ENCODE measurements at places on chromosomes 3 and 15.

DNA sequence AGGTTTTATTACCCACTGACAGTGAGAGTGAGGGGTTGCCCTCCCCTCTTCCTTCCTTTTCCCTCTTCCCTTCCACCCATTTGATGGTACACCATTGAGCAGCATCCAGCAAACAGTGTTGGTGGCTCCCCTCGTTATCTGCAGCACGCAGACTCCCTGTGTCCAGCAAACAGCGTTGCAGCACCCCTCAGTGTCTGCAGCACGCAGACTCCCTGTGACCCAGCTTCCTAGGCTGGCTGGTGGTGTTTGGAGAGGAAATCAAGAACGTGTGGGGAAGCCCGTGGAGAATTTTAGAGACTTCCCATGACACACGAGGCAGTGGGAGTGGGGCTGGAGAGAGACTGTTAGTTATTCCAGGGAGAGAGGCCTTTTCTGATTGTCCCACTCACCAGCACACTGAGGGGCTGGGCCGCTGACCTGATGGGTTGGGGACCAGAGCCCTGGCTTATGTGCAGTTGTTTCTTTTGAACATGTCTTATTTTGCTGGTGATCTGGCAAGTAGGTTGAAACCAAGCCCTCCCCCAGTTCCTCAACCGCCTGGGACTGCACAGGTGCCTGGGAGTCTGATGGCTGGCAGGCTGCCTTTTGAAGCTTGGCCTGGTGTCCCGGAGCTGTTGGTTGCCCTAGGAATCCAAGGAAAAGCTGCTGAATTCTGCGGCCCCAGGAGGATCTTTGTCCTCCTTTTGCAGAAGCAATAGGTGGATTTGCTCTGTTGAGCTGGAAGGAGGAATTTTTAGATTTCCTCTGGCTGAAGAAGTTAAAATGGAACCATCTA, 19.0 kb downstream of the APBA2 start:
- no peak overlapping the region for H3K4me3 ChIP-seq
- H3K4me1 ChIP-seq: no peaks in the 10 kb centered on the region
- DNase-seq: no peak
- H3K27ac ChIP-seq: no peak overlapping the region
- no peaks in the 10 kb centered on the region for H3K36me3 ChIP-seq
- no peaks in the 10 kb centered on the region for H3K27me3 ChIP-seq

GRCh38 chr15:86080302-86080701, 631 bp downstream of the AGBL1 start:
- no peaks in the 10 kb centered on the region for H3K4me1 ChIP-seq
- H3K27ac ChIP-seq: no peak overlapping the region
- no peak overlapping the region for H3K4me3 ChIP-seq
- H3K36me3 ChIP-seq: no peaks in the 10 kb centered on the region

GRCh38 chr15:90062462-90062932, 39.8 kb downstream of the IDH2 start:
- H3K27ac ChIP-seq: no peak overlapping the region
- H3K27me3 ChIP-seq: no peaks in the 10 kb centered on the region
- H3K36me3 ChIP-seq: no peaks in the 10 kb centered on the region
- no peak for DNase-seq

DNA sequence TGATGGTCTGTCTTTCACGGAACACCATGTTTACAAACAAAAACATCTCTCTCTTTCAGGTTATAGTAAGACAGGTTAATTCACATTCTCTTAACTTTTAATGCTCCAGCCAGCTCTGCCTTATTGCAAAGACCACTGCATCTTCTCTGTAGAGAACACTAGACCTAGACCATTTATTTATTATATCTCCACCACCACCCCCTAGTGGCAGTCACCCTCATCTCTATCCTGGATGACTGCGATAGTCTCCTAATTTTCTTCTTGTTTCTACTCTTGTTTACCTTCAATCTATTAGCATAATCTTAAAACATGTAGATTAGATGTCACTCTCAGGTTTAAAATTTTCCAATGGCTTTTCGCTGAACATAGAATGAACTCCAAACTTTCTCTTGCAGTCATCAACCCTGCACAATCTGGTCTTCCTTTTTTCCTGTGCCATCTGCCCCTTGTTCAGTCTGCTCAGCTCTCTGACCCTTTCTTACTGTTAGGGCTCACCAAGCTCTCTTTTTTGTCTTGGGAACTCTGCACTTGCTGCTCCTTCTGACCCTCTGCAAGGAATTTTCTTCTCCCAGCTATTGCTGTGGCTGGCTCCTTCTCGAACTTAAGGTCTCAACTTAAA, 155.6 kb downstream of the SQOR start:
- H3K4me1 ChIP-seq: no peaks in the 10 kb centered on the region

- no peak overlapping the region for H3K4me3 ChIP-seq
- H3K27me3 ChIP-seq: no peaks in the 10 kb centered on the region
These were observed 104.6 kb downstream of the APBA2 start for GRCh38 chr15:28990390-28990789.

DNA sequence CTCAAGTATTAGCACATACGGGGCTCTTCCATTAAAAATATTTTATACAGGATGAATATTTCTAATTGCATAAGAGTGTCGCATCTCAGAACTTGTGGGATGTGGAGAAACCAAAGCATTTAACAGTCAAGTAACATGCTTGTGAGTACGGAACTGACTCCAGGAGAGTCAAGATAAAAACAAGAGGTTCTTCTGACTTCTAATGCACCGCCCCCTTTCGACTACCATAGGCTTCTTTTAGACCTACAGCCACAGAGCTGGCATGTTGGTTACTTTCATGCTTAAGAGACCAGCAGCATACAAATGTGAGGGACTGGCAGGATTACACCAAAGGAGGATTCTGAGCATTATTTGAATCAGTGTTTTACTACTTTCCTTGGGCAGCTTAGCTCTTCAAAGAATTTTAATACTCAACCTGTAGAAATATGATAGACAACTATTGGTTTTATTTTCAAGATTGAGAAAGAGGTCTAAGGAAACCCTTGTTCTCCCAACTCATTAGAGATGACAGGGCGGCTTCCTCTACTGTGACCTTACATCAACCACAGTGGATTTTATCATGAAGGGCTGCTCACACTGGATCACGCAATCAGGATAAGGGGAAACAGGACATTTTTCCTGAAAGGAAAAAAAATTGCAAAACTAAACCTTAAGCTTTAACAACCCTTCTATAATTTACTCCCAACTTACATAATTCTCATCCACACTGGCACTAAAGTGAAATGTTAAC, 14.0 kb downstream of the ETV5 start:
- H3K27me3 ChIP-seq: no peaks in the 10 kb centered on the region
- H3K4me1 ChIP-seq: peaks cover 22% of the 10 kb centered on the region
- no peak for DNase-seq
- no peaks in the 10 kb centered on the region for H3K36me3 ChIP-seq
- H3K27ac ChIP-seq: no peak overlapping the region
- H3K4me3 ChIP-seq: no peak overlapping the region

GRCh38 chr3:97417-98258, 98.9 kb upstream of the CHL1 start:
- H3K36me3 ChIP-seq: no peaks in the 10 kb centered on the region
- H3K27ac ChIP-seq: no peak overlapping the region
- no peaks in the 10 kb centered on the region for H3K27me3 ChIP-seq
- no peak for DNase-seq

GRCh38 chr3:36011791-36012190, 368.5 kb upstream of the STAC start:
- no peak overlapping the region for H3K27ac ChIP-seq
- DNase-seq: no peak
- H3K4me1 ChIP-seq: no peaks in the 10 kb centered on the region

GRCh38 chr3:20346916-20347315, 160.9 kb upstream of the SGO1 start:
- no peaks in the 10 kb centered on the region for H3K36me3 ChIP-seq
- no peaks in the 10 kb centered on the region for H3K4me1 ChIP-seq
- no peak for DNase-seq
- no peak overlapping the region for H3K4me3 ChIP-seq
- no peak overlapping the region for H3K27ac ChIP-seq

- peaks cover 3% of the 10 kb centered on the region for H3K36me3 ChIP-seq
- H3K4me1 ChIP-seq: peaks cover 25% of the 10 kb centered on the region
- DNase-seq: no peak
- H3K27me3 ChIP-seq: no peaks in the 10 kb centered on the region
- no peak overlapping the region for H3K27ac ChIP-seq
- H3K4me3 ChIP-seq: no peak overlapping the region
These were observed 175.6 kb downstream of the AKAP13 start for GRCh38 chr15:85555875-85556617.

GRCh38 chr3:51703068-51703760, 3.7 kb upstream of the GRM2 start:
- no peak overlapping the region for H3K27ac ChIP-seq
- no peak for DNase-seq
- peaks cover 6% of the 10 kb centered on the region for H3K4me1 ChIP-seq
- peaks cover 61% of the 10 kb centered on the region for H3K36me3 ChIP-seq
- H3K4me3 ChIP-seq: no peak overlapping the region
- no peaks in the 10 kb centered on the region for H3K27me3 ChIP-seq

- H3K27ac ChIP-seq: no peak overlapping the region
- no peaks in the 10 kb centered on the region for H3K36me3 ChIP-seq
- no peaks in the 10 kb centered on the region for H3K27me3 ChIP-seq
- no peak overlapping the region for H3K4me3 ChIP-seq
- DNase-seq: no peak
- H3K4me1 ChIP-seq: no peaks in the 10 kb centered on the region
These were observed 78.1 kb downstream of the ZNF621 start for GRCh38 chr3:40602778-40603385.

GRCh38 chr3:30989276-30990030, 95.0 kb upstream of the GADL1 start:
- no peak overlapping the region for H3K4me3 ChIP-seq
- no peaks in the 10 kb centered on the region for H3K4me1 ChIP-seq
- no peaks in the 10 kb centered on the region for H3K27me3 ChIP-seq
- H3K36me3 ChIP-seq: no peaks in the 10 kb centered on the region

GRCh38 chr3:23829242-23829934, 23.6 kb downstream of the UBE2E1 start:
- no peaks in the 10 kb centered on the region for H3K36me3 ChIP-seq
- H3K27me3 ChIP-seq: no peaks in the 10 kb centered on the region
- no peak for DNase-seq
- no peak overlapping the region for H3K4me3 ChIP-seq
- H3K4me1 ChIP-seq: no peaks in the 10 kb centered on the region

- no peak overlapping the region for H3K4me3 ChIP-seq
- H3K36me3 ChIP-seq: peaks cover 22% of the 10 kb centered on the region
- no peaks in the 10 kb centered on the region for H3K4me1 ChIP-seq
- no peak for DNase-seq
- H3K27ac ChIP-seq: no peak overlapping the region
These were observed 103.4 kb upstream of the CGNL1 start for GRCh38 chr15:57272771-57273357.

DNA sequence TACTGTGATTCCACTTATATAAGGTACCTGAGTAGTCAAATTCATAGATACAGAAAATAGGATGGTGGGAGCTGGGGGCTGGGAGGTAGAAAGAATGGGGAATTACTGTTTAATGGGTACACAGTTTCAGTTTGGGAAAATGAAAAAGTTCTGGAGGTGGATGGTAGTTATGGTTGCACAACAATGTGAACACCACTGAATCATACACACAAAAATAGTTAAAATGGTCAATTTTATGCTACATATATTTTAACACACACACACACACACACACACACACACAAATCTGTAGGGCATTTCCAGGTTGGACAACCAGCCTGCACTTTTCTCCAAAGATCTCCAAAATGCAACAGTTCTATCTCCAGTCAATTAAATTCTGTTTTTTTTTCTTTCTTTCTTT, 1.4 kb downstream of the CCDC32 start:
- no peak overlapping the region for H3K27ac ChIP-seq
- peaks cover 19% of the 10 kb centered on the region for H3K36me3 ChIP-seq
- no peaks in the 10 kb centered on the region for H3K4me1 ChIP-seq
- no peak for DNase-seq
- H3K27me3 ChIP-seq: no peaks in the 10 kb centered on the region

All from heart left ventricle (tissue), 16 donors.